ENCODE measurements at places on chromosomes 3 and 15. TPM values are rescaled to one million over a fixed set of nuclear protein-coding genes. Genes with fewer than 3 reads are reported as not detected.

DNA sequence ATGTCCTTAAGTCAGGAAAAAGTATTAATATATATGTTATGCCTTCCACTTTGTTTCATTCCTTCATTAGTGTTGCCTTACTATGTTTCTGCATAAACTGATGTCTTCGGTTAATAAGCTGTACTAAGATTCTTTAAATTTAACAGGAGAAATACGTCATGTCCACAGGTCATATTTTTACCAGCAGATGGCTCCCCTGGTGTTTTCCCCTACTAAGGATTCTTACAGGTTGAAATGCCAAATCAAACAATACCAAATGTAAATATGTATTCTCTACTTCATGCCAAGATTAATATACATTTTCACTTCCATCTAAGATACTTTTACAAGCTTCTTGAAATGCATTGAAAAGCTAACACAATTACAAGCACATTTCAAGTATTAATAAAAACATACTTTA lies 1602.1 kb downstream of the SI start:
- DNase-seq, result no peak

DNA sequence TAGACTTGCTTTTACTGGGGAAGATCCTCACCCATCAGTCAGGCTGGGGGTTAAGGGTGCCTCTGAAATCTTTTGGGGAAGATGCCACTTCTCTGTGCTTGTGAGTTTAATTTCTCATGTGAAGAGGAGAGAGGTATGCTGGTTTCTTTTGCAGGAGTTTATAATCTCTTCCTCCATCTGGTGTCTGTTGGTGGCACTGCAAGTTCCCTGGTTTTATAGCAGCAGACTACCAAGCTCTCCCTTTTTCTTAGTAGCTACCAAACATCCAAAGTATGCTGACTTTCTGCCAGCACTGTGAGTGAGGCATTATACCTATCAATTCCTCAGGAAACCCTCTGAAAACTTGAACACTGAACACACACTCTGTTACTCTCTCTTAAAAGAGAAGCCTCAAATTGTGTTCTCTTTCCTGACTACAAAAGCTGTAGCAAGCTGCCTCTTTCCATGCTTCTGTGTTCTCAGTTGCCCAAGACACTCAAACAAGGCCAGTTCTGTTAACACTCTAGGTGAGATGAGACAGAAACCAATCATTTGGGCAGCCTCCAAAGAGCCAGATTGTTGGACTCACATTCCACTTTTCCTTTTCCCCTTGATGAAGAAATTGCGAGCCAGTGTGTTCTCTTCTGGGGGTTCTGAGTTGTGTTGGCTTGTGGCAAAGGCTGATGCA lies 299.5 kb downstream of the GAP43 start:
- DNase-seq, result no peak

DNA sequence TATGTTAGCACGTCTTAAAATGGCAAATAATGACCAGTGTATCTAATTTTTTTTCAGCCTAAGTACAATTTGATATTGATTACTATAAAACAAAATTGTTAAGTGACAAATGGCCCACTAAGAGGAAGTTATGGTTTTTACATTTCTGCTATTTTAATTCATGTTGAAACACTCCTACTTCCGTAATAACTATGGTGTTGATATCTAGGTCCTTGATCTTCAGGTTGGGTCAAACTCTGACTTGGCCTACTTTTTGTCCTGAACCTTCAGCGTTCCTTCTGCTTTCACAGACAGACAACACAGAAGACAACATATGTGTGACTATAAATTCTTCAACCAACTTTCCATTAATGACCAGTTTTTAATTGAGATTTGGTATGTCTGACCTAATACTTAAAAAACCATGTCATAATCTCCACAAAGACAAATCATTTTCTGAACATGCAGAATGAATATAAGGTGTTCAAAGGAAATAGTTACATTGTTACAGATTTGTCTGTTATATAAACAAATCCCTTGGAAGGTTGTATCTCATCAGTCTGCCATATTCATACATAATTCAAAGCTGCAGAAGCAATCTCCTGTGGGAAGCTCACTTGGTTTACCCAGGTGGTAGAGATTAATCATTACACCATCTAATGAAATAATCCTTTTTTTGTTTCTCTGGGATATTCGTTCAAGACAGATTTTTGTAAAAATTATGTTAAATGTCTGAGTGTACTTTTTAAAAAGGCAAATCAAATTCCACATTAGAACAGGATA lies 92.1 kb upstream of the TSPAN3 start:
- DNase-seq, result no peak

GRCh38 chr3:107767897-107768605 lies 245.3 kb downstream of the BBX start:
- no peak for DNase-seq

Gene CPA3
- total RNA-seq, result 2.0 TPM

GRCh38 chr15:50353251-50353974 lies 1.6 kb downstream of the GABPB1 start:
- no peak for DNase-seq

All from left ventricle myocardium superior (tissue), 1 donor.